Kidney capillary endothelial cell (primary cell): ENCODE measurements at places on chromosomes 12 and 14.

DNA sequence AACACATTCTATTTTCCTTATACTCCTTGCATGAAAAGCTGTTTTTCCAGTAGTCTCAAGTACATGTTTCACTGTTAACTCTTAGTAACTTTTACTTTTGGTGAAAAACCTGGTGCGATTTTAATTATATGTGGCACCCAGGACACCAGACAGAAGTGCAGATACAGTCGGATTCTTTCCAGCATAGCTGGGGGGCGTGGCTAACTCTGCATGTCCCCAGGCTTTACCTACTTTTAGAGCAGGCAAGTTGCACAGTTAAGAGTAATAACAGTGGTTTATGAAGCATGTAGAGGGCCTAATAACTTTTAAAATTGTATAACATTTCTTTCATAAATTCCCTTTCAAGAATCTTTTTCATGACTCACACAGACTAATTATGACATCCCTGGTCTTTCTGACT is 70.7 kb downstream of the HSD17B6 start:
- no peak for DNase-seq

DNA sequence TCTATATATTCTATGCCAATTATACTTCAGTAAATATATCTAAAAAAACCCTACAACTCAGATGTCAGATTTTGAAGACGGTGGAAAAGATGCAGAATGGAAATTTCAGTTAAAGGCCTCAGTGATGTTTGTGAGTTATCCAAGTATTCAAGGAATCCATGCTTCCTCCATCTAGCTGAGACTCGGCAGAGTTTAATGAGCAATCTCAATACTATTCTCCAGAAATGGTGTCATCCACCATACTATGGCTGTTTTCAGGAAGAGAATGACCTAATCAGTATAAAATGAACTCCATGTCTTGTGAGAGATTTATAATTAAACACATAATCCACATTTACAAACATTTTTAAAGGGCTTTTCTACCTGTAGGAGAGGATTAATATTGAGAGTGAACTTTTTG is 66.0 kb downstream of the KLHL28 start:
- DNase-seq: peak; percentile 49

GRCh38 chr12:67925552-67925951 is 63.7 kb upstream of the IFNG-AS1 start:
- DNase-seq: no peak

DNA sequence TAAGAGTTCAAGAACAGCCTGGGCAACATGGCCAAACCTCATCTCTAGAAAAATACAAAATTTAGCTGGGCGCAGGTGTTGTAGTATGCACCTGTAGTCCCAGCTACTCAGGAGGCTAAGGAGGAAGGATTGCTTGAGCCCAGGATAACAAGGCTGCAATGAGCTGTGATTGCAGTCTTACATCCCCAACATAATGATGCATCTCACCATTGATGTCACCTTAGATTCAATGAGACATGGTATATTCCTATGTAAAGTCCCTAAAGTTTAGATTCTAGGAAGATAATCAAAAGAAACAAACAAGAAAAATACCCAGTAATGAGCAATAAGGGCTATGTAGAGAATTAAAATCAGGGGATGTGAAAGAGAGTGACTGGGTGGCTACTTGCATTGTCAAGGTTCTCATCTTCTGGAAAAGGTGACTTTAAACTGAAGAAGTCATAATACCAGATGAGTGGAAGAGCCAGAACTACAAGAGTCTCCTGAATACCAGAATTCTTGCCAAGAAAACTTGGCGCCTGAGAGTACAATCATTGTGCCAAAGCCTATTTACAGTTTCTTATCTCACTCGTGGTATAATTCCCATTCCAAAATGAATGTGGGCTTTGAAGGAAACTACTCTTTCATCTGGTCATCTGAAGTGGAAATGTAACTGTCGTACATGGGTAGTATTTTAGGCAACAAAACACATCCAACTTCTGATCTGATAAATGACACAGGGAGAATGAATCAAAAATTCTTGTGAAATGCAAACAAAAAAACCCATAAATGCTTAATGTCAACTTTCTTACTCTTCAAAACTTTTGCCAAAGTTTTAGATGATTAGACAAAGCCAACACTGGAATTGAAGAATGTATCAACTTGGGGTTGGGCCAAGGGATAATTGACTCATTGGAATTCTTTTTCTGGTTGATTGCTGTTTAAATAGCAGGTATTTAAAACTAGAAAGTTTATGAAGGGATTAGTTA is 81.1 kb upstream of the ST8SIA1 start:
- no peak for DNase-seq

DNA sequence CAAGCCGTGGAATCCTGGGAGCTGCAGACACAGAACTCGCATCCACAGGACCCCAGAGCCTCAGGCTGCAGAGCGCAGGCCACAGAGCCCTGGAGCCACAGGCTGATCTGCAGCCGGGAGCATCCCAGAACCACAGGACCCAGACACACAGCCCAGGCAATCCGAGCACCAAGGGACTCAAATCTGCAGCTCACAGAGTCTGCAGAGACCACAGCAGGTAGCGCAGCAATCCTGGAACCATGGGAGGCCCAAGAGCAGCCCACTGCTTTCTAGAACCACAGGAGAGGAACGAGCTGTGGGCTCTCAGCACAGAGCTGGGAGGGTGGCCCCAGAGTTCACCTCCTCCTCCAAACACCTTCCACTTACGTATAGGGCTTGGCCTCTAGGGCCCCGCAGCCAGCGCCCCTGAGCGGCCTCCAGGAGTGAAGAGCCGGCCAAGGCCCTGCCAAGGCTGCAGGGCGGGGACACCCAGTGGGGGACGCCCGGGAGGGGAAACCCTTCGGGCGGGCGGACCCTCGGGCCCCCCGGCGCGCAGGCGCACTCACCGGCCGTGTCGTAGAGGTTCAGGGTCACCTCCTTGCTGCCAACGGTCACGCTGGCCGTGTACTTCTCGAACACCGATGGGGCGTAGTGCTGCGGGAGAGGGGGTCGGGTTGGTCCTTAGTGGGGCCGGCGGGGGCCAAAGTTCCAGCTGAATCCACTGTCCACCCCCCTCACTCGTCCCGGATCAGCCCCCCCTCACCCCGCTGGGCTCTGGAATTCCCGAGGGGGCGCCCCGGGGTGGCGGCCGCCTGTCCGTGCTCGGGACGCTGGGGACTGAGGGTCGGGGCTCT is 665 bp downstream of the RHOF start:
- no peak for DNase-seq

GRCh38 chr14:52188381-52188780 is 79.1 kb upstream of the PTGDR start:
- DNase-seq: no peak

GRCh38 chr14:97177635-97178034 is 380.5 kb downstream of the VRK1 start:
- DNase-seq: no peak

GRCh38 chr12:27201169-27201568 is 42.9 kb upstream of the STK38L start:
- no peak for DNase-seq

DNA sequence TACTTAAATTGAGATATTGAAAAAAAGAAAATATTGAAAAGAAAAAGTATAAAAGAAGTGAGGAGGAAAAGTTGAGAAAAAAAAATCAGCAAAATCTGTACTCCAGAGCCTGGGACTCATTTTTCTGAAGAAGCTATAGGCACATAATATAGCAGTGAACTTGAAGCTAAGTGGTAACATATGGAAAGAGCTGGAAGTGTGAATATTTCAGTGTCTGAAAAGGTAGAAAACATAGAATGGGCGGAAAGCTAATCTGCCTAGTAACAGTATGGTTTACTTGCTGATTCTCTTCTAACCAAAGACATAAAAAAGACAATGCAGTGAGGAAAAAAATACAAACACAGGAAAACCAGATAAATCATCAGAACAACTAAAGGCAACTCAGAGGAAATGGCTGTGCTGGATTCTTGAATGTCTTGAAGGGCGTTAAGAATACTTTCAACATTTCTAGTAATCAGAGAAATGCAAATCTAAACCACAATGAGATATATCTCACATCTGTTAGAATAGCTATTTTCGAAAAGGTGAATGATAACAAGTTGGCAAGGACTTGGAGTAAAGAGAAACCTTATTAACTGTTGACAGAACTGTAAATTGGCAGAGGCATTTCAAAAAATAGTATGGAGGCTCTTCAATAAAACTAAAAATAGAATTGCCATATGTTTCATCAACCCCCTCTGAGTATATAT is 784.6 kb downstream of the LRFN5 start:
- no peak for DNase-seq

DNA sequence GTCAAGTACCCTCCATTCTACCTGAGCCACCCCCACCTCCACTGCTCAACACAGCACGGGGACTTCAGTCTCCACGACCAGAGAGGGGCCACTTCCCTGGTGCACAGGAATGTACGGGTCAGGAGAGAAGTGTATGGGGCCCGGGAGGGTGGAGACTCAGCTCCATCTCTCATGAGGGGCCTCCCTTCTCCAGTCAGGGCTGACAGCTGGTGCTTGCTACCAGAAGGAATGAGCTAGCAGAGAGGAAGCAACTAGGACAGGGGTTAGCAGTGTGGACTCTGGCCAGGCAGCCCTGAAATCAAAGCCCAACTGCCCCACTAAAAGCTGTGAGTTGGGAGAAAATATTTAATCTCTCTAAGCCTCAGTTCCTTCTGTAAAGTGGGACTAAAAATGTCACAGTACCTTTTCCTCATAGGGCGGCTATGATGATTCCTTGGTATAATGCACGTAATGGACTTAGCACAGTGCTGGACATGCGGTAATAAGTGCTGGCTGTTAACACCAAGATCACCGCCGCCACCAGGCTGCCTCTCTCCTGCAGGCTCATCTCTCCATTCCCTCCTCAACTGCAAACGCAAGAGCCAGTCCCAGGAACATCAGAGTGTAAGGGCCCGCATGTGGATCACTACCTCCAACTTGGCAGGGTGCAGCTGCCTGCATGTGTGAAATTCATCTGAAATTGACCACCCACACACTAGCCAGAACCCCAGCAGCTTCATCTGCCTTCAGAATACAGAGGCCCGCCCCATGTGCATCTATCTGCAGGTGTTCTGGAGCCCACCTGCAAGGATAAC is 14.6 kb downstream of the ACTN1 start:
- DNase-seq: no peak

- no peak for DNase-seq
These were observed 138.5 kb downstream of the ANO6 start for GRCh38 chr12:45354399-45354798.

- DNase-seq: no peak
These were observed 456.9 kb downstream of the BCAT1 start for GRCh38 chr12:24491968-24492367.

GRCh38 chr14:81589381-81590065 is 55.9 kb upstream of the SEL1L start:
- DNase-seq: no peak

DNA sequence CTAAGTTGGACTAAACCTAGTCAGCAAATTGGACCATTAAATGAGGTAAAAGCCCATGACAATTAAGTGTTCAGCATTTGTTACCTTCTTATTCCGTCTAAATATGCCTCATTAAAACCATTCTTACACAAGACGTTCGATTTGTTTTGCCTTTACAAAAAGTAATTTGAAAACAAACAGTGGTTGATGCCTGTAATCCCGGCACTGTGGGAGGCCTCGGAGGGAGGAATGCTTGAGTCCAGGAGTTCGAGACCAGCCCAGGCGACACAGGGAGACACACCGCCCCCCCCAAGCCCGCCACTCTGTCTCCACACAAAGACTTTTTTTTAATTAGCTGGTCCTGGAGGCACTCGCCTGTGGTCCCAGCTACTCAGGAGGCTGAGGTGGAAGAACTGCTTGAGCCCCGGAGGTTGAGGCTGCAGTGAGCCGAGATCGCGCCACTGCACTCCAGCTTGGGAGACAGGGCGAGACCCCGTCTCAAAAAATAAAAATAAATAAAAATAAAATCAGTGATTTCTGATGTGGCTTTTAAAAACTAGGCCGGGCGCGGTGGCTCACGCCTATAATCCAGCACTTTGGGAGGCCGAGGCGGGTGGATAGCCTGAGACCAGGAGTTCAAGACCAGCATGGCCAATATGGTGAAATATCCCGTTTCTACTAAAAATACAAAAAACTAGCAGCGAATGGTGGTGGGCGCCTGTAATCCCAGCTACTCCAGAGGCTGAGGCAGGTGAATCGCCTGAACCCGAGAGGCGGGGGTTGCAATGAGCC is 856 bp upstream of the EIF4B start:
- DNase-seq: no peak

- DNase-seq: peak; percentile 99
These were observed 7.5 kb downstream of the ITGA5 start for GRCh38 chr12:54411391-54412241.

DNA sequence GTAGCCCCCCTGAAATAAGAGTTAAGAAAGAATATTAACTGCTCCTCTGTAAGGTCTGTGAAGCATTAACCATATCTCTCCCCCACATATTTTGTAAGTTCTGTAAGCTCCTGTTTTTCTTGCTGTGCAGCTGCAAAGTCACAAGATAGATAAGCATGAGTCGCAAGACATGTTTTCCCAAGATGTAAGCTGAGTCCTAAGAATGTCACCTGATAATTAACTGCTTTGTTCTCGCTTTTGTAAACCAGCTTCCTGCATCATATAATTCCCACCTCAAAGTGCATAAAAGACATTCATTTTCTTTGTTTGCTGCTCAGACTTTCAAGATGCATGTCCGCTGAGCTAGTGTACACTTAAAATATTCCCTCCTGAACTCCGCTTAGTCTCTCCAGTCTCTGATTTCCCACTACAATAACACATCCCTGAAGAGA is 27.0 kb upstream of the PHC1 start:
- no peak for DNase-seq

DNA sequence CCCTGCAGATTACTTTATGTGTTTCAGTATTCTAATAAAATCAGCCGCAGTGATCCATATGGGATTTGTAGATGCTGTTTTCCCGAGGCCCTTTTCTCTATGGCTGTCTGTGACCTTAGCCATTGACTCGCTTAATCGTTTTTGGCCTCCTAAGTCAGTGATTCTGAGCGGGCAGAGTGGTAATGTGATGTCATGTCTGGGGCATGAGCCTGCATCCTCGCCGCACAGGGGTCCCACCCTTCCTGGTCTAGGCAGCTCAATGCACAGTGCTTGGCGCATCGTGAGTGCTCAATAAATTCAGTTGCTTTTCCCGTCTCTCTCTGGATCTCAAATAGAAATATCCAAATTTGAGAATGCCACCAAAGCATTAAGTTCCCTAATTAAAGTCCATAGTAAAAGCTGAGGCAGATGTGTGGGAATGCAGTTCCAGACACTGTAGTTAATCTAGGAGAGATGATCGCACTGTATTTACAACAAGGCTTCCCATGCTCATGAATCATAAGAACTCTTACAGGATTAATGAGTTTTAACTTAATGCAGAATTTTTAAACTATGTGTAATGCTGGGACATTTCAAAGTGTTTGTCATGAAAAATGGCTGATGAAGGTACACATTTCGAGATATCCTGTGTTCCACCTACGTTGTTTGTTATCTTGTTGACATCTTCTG is 29.3 kb downstream of the HMGA2 start:
- no peak for DNase-seq

DNA sequence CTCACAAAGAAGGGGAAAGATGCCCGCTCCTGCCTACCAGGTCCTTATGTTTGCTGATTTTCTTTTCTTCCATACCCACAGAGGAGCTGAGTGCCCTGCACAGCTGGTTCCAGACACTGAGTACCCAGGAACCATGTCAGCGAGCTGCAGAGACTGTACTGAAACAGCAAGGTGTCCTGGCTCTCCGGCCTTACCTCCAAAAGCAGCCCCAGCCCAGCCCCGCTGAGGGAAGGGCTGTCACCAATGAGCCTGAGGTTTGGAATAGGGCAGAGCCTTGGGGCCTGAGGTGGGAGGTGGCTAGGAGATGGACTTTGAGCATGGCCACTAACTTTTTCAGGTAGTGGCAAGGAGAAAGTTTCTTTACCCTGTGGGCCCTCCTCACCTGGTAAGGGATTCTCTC is 2.3 kb downstream of the MARS1 start:
- no peak for DNase-seq
